Dermis blood vessel endothelial cell (primary cell): ENCODE measurements at places on chromosomes 3 and 15. TPM values are rescaled to one million over a fixed set of nuclear protein-coding genes. Genes with fewer than 3 reads are reported as not detected.

The FOXL2NB gene
- under 0.01 TPM in 1 of 2 replicates, not detected in the other for total RNA-seq

The TMCO5A gene
- not detected in 2 replicates for total RNA-seq

The TGM4 gene
- 0.14 TPM in 1 of 2 replicates, not detected in the other for total RNA-seq

The SH2D7 gene
- total RNA-seq, result not detected in 2 replicates

The APPL1 gene
- 39.3 and 58.9 TPM in 2 replicates for total RNA-seq

The ACKR2 gene
- total RNA-seq, result 11.2 and 13.3 TPM in 2 replicates

The SYNPR gene
- not detected in 2 replicates for total RNA-seq

The PLS1 gene
- 0.85 and 2.2 TPM in 2 replicates for total RNA-seq

The TMEM158 gene
- total RNA-seq, result 0.85 and 2.7 TPM in 2 replicates

The GP5 gene
- under 0.01 and 0.28 TPM in 2 replicates for total RNA-seq

The MAP6D1 gene
- total RNA-seq, result 2.6 and 3.0 TPM in 2 replicates

The ABI3BP gene
- 9.5 and 32.0 TPM in 2 replicates for total RNA-seq
